ENCODE measurements at places on chromosomes 3 and 15. TPM values are rescaled to one million over a fixed set of nuclear protein-coding genes. Genes with fewer than 3 reads are reported as not detected.

GRCh38 chr3:66527246-66527645 is 26.4 kb upstream of the LRIG1 start:
- DNase-seq, result no peak

Gene CELSR3
- 1.2 TPM for total RNA-seq

DNA sequence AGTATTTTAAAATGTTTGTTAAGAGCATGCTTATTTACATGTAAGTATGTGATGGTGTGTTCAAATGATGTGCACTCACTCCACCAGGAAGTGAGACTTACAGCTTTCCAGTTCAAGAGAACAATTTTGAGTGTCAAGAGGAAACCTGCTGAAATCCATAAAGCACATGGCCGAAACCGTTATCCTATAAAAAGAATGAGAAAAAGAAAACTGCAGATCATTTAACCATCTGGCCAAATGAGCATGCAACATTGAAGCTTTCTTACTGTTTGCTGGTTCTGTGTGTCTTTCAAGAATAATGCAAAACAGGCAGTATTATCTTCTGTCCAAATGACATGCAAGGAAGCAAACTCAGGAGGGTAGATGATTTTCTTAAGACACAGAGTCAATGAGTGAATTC is 26.3 kb downstream of the GABRR3 start:
- DNase-seq, result no peak

Gene RBM5
- 89.7 TPM for total RNA-seq

DNA sequence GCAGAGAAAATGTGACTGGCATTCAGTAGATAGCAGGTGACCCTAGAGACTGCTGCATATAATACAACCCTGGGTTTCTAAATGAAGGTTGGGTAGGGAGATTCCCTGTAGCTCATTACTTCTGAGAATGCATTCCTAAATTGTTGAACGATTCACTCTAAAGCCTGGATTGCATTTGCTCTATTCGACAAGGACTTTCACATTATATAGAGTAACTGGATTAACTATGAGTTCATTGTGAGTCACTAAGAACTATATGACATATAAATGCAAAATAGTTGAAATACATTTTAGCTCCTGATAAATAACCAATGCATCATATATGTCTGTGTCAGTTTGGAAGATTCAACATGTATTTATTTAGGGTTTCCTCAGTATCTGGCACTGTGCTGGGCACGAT is 294.7 kb upstream of the CCDC54 start:
- DNase-seq, result peak; percentile 72

DNA sequence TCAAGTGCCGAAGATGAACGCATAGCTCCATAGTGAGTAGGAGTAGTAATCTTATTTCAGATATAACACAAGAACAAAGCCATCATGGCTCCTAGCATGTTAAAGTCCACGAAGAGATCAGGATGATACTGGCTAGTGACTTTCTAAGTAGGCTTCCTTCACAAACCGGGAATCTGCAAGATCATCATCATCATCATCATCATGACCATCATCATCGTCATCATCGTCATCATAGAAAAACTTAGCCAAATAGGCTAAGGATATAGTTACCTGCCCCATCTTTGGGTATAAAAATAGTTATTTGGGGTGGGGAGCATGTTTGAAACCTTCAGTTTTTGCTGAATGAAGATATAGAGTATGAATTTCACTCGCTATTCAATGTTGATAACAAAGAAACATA is 57.9 kb downstream of the PYDC2 start:
- DNase-seq, result no peak

- DNase-seq, result no peak
Observed at GRCh38 chr15:97114900-97115760, 784.6 kb downstream of the NR2F2 start.

DNA sequence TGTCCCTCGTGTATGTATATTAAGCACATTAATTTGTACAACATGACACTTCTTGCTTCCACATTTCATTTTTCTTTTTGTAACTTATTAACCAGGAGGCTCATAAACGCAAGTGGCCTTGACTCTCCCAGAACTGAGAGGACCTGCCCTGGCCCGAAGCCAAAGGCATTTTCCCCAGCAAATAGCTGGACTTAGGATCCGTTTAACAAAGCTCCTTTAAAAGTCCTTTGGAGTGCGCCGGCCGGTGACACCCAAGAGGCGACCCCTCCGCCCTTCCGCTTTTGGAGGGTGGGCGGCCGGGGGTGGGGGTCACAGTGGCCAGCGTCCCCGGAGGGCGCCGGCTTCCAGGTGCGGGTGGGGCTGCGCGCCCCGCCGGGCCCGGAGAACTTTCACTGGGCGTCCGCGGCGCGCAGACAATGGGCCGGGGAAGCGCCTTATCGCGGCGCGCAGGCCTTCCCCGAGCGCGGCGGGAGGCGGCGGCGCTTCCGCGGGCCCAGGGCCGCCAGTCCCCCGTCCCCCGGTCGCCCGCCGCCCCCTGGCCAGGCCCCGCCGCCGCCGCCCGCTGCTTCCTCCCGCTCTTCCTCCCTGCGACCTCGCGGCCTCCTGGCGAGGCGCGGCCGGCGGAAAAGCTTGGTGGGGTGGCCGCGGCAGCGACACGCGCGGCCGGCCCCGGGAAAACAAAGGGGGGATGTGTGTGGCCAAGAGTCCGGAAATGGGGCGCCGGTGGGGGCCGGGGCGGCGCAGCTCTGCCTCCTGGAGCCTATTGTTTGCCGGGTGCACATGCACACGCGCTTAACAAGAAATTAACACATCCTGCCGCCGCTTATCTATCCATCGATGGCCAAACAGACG is 613.4 kb downstream of the MCTP2 start:
- DNase-seq, result peak; percentile 62

Gene PARP15
- not detected for total RNA-seq

DNA sequence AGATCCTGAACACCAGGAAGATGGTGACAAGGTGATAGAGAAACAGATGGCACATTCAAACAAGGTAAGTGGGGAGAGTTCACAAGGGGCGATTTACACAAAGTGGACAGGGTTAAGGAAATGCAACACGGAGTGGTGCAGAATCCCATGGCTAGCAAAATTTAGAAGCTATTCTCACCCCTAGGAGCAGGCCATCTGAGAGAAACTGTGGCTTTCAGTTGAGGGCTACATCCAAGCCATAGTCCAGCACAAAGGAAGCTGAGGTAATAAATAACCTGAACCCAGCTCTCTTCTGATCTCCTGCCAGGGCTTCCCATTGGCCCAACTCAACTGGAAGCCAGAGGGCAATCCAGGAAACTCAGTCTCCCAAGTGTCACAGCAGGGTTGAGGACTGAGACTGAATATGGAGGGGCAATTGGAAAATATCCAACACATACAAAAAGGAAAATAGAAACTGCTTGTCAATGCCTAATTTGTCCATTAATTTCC is 1.2 kb upstream of the ZNF445 start:
- DNase-seq, result no peak

GRCh38 chr15:91238644-91239425 is 138.8 kb downstream of the SV2B start:
- DNase-seq, result no peak

- DNase-seq, result no peak
Observed at GRCh38 chr15:26928051-26928450, 42.9 kb upstream of the GABRG3 start.

Gene DLL4
- total RNA-seq, result 0.11 TPM

GRCh38 chr3:58176827-58177489 is 33.8 kb downstream of the DNASE1L3 start:
- DNase-seq, result no peak

Gene SLC28A1
- total RNA-seq, result not detected

DNA sequence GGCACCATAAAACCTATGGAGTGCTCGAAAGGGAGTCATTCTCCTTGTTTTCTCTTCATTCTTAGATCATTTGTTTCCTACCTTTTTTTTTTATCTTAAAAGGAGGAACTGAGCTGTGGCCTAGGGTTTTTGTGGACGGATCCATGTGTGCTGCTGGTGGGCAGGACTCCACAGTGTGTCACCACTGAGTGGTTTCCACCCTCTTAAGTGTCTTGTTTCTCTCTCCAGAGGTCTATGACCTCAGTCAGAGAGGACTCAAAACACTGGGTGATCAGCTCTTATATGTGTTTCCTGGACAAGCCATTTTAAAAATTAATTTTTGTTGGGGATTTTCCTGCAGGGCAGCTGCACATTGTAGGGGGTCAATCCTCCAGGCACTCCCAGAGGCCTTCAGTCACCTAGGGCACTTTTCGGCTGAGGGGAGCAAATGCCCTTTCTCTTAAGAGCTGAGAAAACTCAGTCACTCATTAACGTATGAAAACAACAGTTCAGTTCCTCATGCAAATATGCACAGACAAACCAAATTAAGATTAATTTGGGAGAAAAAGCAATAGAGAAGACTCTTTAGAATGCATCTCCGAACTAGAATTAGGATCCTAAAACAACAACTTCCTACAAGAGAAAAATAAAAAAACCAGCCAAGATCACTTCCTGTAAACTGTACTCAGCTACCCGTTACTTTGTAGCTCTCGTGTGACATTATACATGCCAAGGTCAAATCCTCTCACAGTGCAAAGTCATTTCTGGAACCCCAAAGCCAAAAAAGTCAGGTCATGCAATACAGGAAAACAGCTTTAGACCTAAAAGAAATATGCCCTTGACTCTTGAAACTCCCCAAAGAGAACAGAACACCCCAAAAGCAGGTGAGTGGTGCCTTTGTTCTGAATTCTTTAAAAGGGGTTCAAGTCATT is 27.6 kb upstream of the FAM3D start:
- DNase-seq, result no peak

- no peak for DNase-seq
Observed at GRCh38 chr3:45575386-45575923, 19.1 kb upstream of the LIMD1 start.

Gene C3orf52
- 1.0 TPM for total RNA-seq

DNA sequence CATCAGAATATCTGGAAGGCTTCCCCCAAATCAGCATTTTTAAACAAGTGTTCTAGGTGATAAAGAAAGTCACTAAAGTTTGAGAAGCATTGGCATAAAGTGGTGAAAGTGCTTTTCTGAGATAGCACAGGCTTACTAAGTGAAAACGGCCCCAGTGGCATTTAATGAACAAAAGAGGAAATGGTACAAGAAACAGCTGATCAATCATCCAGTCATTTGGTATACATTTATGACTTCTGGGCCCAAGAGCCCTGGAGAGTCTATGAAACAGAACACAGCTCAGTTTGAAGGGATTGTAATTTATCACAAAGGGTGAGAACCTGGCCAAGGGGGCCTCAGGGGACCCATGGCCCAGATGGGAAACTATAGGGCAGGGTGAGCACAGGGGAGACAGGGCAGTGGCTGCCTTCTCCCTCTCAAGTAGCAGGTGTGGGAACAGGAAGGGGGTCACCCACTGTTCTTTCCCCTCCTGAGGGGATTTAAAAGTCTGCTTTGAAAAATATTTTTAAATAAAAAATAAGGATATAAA is 265.5 kb upstream of the ROPN1 start:
- peak; percentile 18 for DNase-seq

DNA sequence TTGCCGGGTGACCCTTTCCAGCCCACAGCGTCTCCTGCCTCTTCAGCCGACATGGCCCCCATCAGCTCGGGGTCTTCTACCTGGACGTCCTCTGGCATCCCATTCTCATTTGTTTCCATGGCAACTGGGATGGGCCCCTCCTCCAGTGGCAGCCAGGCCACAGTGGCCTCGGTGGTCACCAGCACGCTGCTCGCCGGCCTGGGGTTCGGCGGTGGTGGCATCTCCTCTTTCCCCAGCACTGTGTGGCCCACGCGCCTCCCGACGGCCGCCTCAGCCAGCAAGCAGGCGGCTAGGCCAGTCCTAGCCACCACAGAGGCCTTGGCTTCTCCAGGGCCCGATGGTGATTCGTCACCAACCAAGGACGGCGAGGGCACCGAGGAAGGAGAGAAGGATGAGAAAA is 170.2 kb downstream of the FEZF2 start:
- no peak for DNase-seq

Gene CFAP100
- not detected for total RNA-seq

GRCh38 chr15:64911311-64912186 is at the start of gene ANKDD1A:
Gene ANKDD1A (plus strand): TSS chr15:64911902. CDS start chr15:64911931, 29 bp downstream.
- DNase-seq, result peak; percentile 64

Gene TRPM1
- not detected for total RNA-seq

DNA sequence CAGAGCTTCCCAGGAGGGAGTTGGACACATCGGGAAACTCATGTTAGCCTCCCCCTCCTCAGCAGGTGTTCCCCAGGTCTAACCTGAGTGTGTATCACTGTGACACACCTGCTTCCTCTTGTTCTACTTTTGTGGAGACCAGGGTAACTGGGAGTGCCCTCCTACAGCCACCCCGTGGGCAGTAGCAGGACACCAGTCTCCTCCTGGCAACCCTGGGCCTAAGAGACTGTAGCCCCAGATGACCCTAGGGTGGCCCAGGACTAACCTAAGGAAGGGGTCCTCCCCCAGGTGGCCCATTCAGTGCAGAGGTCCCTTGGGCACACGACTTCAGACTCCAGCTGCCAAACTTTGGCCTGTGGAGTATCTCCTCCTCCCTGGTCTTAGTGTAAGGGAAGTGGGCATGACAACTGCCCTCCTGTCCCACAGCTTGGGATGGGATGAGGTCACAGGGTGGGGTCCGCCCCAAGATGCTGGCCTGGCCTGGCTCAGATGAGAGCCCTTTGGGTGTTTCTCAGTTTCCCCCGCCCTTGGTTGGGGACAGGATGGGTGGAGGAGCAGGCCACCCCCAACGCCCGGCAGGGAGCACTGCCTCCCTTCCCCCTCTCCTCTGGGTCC is 4.8 kb downstream of the CSK start:
- no peak for DNase-seq

GRCh38 chr15:45401665-45402161 is 23.4 kb upstream of the GATM start:
- no peak for DNase-seq

DNA sequence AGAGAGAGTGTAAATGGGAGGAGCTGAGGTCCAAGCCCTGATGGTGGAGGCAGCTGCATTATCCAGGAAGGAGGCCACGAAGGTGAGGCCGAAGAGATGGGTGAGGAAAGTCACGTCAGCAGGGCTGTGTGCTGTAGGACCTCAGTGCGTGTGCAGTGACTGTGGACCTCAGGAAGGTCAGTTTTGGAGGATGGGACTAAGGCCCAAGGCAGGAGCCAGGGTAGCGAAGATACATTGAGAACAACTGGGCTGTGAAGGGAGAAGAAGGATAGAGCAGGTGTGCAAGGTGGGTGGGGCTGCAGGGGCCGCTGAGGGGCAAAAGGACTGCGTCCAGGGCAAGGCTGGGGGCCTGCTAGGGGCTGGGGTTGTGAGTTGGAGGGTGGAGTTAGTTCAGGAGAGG is 4.9 kb downstream of the KLHL40 start:
- no peak for DNase-seq

Gene CCR8
- not detected for total RNA-seq

GRCh38 chr3:19596408-19596807 is 337.6 kb downstream of the EFHB start:
- no peak for DNase-seq

GRCh38 chr3:194570235-194570634 is 63.0 kb downstream of the TMEM44 start:
- no peak for DNase-seq

GRCh38 chr15:45606841-45607240 is 19.7 kb downstream of the BLOC1S6 start:
- DNase-seq, result no peak

GRCh38 chr3:49602049-49602554 is 47.8 kb downstream of the BSN start:
- no peak for DNase-seq

Gene PDCD6IP
- total RNA-seq, result 213 TPM

Gene RCCD1
- total RNA-seq, result 28.8 TPM

GRCh38 chr3:108320746-108321350 is 24.5 kb downstream of the HHLA2 start:
- no peak for DNase-seq

- DNase-seq, result no peak
Observed at GRCh38 chr3:30471066-30471465, 135.3 kb upstream of the TGFBR2 start.

All from A673 (cell line).